ENCODE measurements at places on chromosomes 4 and X.
A peak's percentile ranks its signal among the peaks of the same experiment; 100 is the strongest.

DNA sequence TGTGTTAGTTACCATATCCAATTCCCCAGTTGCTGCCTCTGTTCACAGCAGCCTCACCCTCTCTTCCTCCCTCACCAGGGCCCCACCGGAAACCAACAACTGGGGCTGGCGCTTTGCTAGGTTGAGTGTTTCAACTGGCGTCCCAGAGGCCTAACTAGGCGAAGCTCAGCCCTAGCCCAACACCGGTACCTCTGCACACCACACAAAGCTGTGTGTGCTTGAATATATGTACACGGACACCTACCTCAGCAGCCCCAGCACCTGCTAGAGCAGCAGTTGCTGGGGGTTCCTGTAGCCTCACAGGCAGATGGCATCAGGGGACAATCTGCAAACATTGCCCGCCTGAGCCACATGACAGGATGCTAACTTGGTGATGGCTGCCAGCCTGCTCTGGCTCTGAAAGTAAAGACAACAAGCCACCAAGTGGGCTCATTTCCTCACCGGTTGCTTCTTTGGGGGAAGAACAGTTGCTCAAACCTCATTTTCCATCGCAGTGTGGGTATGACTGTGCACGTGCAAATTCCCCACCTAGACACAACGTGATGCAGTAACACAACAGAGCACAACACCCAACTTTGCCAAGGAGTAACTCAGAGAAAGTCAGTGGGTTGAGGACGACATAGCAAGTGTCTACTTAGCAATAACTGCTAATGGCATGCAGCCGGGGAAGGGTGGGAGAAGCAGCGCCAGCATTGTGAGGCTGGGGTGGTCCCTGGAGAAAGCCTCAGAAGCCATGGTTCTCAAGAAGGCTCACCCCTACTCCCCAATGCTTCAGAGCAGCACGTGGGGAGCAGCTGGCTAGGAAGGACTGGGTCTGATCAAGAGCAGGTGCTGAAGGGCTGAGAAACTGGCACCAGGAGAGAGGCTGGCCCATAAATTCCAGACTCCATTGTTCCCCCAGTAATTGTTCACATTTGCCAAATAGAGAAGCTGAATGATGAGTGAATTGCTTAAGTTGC is 139.5 kb downstream of the SH3KBP1 start:
- no peak for DNase-seq

DNA sequence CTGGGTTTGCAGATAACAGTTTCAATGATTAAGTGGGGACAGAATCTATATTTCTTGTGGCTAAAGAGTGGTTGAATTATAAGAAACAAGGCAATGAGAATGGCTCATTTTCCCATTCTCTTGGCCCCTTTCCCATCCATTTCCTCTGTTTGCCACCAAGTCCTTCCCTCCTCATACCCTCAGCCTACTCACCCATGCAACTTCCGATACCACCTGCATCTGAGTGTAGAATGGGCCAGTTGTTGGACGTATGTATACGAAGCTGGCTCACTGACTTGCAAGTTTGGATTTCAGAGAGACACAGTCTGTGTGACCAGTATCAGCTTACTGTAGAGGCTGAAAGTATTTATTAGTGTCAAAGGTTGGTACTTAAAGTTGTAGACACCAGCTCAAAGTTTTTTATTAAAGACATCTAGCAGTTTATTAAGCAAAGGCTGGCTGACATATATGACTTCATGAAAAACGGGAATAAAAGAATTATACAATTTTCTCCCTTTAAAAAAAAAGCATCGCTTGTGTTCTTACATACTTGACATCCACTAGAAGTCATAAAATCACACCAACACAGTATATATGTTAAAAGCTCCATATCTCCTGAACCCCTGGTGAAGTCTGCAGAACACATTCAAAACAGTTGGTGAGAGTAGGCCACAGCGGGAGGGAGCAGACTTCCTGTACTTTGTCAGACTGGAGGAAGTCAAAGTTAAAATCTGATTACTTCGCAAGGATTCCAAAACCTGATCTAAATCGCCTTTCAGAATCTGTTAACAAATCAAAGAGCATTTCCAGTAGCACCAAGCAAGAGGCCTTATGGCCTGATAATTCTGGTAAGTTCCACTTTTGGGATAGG is 22.4 kb upstream of the STIM2 start:
- no peak for DNase-seq

- DNase-seq, result no peak
Observed at GRCh38 chrX:144075432-144075831, 191.6 kb downstream of the UBE2NL start.

DNA sequence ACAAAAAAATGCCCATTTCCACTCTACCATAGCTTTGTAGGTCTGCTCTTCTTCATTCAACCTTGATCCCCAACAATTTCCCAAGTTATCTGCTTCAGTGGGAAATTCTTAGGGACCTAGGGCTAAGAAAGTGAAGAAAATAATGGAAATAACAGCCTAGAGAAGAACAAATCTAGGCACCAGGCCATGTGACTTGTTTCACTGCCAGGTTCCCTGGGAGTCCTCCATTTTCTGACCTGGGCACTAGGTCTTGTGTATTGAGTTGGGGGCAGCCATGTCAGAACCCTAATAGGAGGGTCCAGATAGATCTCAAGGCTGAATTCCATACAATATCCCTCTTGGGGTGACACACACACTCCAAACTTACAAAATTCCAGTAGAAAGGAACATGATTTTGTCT is 194.6 kb upstream of the STK26 start:
- DNase-seq, result no peak

GRCh38 chr4:17094159-17094875 is 195.9 kb upstream of the LDB2 start:
- DNase-seq, result no peak

DNA sequence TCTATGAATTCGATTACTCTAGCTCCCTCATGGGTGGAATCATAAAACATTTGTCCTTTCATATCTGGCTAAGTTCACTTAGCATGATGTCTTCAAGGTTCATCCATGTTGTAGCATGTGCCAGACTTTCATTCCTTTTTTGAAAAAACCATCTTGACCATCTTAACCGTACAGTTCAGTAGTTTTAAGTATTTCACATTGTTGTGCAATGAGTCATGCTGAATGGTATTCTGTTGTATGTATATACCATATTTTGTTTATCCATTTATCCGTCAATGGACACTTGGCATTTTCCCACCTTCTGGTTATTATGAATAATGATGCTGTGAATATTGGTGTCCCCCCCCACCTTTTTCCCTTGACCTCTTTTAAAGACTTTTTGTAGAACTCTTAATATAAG is 72.4 kb upstream of the TLR2 start:
- peak; percentile 45 for DNase-seq

GRCh38 chr4:88753658-88754571 is 56.3 kb upstream of the NAP1L5 start:
- DNase-seq, result no peak

DNA sequence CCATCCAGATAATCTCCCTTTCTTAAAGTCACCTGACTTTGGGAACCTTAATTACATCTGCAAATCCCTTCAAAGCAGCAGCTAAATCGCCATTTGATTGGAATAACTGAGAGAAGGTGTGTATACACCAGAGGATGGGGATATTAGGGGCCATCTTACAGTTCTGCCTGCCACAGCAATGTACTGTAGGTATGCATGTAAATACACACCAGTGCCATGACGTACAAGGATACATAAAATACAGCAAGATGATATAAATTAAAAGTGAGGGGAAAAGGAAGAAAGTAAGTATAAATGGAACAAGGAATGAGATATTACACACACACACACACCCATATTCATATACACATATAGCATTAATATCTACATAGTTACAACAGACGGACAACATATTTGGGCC is 81.2 kb downstream of the CBR4 start:
- DNase-seq, result no peak

DNA sequence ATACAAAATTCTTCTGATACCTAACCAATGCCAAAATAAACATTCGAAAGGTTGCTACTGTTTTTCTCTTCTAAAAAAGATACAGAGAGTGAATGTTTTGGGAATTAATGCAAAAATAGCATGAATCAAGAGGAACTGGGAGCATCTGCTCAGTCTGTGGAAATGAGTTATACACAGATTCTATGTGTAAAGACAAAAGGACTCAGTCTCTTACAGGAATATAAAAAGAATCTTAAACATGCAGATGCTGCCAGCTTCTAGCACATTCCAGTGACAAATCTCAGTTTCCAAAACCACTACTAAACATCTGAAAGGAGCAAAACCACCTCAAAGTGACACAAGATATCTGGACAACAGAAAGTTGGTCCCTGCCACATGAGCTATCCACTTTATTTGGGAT is 55.0 kb downstream of the PAPSS1 start:
- no peak for DNase-seq

DNA sequence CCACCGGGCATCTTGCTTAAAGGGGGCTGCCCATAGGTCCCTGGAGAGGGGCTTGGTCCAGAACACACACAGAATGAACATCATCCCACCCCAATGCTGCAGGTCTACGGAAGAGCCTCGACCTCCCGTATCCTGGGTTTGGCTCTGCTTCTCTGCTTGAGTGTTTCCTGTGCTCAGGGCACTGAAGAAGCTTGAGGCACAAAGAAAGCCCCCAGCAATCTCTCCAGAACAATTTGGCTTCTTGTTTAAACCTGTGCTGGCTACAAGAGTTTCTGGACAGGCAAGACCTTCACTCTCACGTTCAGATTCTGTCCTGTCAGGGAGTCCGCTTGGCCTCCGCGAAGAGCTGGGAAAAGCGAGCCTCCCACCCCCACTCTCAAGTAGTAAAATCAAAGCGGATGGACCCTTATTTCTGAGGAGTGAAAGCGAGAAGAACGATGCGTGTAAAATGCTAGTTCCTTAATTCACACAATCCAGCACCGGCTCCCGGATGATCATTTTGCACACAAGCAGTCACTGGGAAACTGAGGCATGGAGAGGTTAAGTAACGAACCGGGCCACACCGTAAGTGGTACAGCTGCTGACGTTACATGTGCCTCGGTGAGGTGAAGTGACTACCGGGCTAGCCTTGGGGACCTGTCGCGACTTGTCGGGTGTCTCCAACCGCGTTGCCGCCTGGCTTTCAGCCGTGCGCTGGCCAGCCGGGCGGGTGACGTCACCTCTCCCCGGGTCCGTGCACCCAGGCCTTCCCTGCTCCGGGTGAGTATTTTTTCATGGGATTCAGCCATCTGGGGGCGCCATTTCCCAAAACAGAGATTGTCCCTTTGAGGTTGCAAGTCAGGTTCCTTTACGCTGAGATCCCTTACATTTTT is 3.1 kb upstream of the SFRP2 start:
- DNase-seq, result no peak

- DNase-seq, result no peak
Observed at GRCh38 chrX:154327038-154327820, 31.6 kb downstream of the TKTL1 start.

DNA sequence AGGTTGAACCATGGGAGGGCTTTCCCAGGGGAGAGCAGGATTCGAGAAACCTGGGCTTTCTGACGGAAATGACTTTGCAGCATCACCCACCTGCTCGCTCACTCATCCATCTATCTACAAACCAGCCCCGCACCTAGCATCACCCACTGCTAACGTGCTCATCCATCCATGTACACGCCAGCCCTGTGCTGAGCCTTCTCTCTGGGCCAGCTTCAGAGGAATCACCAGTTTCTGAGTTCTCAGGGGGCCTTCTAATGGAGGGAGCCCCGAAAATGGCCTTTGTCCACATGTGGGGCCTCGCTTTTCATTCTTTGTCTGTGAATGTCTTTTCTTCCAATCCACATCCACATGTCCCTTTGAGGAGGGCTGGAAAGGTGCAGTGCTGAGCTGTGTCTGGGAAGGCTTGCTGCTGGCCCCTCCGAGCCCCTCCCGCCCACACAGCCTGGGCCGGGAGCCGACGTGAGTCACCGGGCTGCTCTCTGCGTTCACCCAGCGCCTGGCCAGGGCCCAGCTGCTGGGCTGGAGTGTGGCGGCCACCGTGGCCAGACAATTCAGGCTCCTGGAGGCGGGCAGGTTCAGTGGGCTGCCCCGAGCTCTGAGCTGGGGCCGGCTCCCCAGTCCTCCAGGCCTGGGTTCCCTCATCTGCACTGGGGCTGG is 14.7 kb downstream of the SORCS2 start:
- peak; percentile 76 for DNase-seq

GRCh38 chr4:1259966-1260365 is 11.0 kb upstream of the CTBP1 start:
- no peak for DNase-seq

GRCh38 chr4:120921456-120922380 is 808 bp downstream of the PRDM5 start:
- DNase-seq, result peak; percentile 64

- no peak for DNase-seq
Observed at GRCh38 chr4:17273047-17273446, 238.8 kb downstream of the QDPR start.

DNA sequence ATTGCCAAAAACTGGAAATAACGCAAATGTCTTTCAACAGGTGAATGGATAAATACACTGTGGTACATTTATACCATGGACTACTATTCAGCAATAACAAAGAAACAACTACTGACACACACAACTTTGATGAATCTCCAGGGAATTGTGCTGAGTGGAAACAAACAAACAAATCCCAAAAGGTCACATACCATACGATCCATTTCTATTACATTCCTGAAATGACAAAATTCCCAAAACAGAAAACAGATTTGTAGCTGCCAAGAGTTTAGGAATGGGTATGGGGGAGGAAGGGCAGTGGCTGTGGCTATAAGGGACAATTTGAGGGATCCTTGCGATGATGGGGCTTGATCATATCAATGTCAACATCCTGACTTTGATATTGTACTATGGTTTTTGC is 2.5 kb downstream of the ZNF182 start:
- DNase-seq, result no peak

GRCh38 chrX:16305187-16305586 is 137.9 kb downstream of the MAGEB17 start:
- DNase-seq, result no peak

DNA sequence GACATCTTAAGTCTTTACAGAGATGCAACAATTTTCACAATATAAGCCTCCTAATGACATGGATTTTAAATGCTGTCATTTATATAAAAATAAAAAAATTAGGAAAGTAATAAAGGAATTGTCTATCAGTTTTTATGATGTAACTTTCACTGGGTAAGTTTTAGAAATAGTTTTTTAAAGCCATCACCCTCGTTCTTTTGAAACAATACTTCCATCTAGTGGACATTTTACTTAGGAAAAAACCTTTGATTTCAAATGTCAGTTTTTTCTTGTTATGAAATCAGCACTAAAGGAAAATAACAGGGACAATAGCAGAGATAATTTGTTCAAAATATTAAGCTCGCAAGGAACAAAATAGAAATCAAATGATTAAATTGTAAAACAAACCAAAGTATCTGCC is 24.3 kb upstream of the NDNF start:
- DNase-seq, result peak; percentile 52

GRCh38 chrX:25873196-25873595 is 264.9 kb upstream of the MAGEB18 start:
- DNase-seq, result peak; percentile 50

- no peak for DNase-seq
Observed at GRCh38 chrX:7346021-7346420, 198.1 kb upstream of the PUDP start.

DNA sequence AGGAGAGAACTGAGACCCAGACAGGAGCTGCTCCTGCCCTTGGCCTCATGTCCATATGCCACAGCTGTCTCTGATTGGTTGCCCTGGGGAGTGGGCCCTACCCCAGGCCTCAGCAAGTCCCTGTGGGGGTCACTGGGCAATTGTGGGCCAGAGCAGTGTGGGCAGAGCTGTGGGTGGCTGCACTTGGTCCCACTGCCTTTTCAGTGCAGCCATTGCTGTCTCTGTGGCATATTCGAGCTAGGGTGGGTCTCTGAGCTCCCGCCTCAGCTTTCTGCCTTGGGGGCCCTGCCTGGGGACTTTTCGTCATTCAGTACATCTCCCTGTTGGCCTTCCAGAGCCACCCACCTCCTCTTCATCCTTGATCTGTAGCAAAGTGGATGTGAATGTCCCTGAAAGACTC is 69.8 kb upstream of the LRPAP1 start:
- DNase-seq, result no peak
